Adipocyte (in vitro differentiated cells): ENCODE measurements at places on chromosomes 11 and 22.

- DNase-seq, result no peak
These were observed 19.7 kb downstream of the TOM1 start for GRCh38 chr22:35319244-35319985.

- DNase-seq, result no peak
These were observed 65.9 kb downstream of the SNX19 start for GRCh38 chr11:130850185-130850944.

- DNase-seq, result no peak
These were observed 33.6 kb downstream of the SYN3 start for GRCh38 chr22:33024626-33025025.

- DNase-seq, result no peak
These were observed 24.5 kb downstream of the GAS2 start for GRCh38 chr11:22690871-22691270.

DNA sequence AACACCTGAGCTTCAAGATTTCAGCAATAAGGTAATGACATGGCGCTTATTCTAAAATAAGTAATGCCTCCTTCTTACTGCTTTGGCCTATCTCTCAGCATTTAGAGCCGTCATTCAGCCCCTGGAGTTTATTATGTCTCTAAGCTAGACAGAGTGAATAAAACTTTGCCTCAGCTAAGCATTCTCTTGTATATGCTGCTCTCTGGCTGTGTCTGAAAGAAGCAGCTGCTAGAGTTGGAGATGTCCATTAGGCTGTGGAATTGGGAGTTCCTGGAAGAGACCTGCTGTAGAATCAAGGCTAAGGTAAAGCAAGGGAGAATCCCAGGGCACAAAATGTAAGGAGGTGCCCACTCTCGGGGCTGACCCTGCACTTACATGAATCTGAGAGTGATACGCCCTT lies 35.5 kb upstream of the TTC12 start:
- peak; percentile 45 for DNase-seq

DNA sequence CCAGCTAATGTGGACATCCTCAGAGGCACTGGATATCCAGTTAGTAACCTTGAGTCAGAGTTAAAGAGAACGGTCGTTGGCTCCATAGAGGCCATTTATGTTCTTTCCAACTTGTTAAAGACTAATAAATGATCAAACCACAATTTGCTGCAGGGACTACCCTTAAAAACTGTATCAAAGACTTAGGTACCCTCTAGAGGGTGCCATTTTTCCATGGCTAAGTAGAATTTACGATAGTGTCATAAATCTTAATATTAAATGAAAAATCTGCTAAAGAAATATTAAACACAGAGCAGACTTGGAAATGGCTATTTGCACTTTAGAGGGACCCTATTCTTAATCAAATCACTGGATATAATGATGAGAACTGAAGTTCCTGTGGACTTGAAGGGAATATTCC lies 685.2 kb upstream of the CHORDC1 start:
- peak; percentile 4 for DNase-seq

DNA sequence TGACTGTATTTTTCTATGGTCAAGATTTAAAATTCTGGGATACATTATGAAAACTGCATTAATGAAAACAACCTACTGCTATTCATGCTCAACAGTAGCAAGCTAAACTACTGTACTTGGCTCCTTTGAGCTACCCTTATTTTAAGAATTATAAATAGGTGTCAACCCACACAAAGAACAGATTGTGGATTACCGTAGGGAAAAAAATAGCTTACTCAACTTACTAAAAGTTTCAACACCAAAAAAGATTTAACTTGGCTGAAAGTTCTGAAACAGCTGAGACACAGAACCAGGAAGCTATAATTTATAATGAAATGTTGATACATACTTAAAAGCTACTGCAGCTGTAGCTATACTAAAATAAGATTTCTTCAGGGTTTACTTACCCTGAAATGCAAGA lies 10.1 kb downstream of the LIN7C start:
- DNase-seq, result peak; percentile 34
